ENCODE measurements at places on chromosomes 1 and 21.

GRCh38 chr1:166701603-166702100, 137.6 kb upstream of the POGK start:
- no peak for DNase-seq

DNA sequence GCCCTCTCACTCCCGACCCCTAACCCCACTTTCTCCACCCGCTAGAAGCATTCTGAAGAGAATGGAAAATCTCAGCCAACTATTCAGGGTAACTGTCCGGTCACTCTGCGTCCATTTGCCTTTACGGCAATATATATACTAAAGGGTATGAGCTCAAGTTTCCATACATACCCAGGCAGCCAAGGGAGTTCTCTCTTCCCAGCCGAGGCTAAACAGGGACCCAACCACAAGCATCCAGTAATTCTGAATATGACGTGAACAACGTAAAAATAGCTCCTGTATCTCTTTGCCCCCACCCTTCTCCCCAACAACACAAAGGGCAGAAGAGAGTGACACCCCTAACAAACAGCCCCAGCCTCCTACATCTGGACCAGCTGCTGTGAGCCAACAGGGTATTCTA, 67.7 kb downstream of the SSBP3 start:
- DNase-seq = no peak

GRCh38 chr1:183093066-183093668, 69.9 kb downstream of the LAMC1 start:
- DNase-seq = no peak

DNA sequence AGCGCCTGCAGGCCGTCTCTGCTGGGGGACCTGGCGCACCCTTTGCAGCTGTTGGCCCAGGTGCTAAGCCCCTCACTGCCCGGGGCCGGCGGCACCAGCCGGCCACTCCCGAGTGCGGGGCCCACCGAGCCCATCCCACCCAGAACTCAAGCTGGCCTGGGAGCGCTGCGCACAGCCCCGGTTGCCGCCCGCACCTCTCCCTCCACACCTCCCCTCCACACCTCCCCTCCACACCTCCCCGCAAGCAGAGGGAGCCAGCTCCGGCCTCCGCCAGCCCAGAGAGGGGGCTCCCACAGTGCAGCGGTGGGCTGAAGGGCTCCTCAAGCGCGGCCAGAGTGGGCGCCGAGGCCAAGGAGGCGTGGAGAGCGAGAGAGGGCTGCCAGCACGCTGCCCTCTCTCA, 177.8 kb upstream of the KAZN start:
- DNase-seq = no peak

GRCh38 chr1:23989263-23989662, 9.1 kb upstream of the SRSF10 start:
- DNase-seq = no peak

All from occipital lobe (tissue), 3 donors.